AG04449 (cell line): ENCODE measurements at places on chromosomes 12 and 14.

- DNase-seq = no peak
Measured at GRCh38 chr14:84040101-84040500, 1489.8 kb upstream of the FLRT2 start.

GRCh38 chr12:46617167-46617566 is 208.6 kb downstream of the SLC38A4 start:
- peak; percentile 68 for DNase-seq

DNA sequence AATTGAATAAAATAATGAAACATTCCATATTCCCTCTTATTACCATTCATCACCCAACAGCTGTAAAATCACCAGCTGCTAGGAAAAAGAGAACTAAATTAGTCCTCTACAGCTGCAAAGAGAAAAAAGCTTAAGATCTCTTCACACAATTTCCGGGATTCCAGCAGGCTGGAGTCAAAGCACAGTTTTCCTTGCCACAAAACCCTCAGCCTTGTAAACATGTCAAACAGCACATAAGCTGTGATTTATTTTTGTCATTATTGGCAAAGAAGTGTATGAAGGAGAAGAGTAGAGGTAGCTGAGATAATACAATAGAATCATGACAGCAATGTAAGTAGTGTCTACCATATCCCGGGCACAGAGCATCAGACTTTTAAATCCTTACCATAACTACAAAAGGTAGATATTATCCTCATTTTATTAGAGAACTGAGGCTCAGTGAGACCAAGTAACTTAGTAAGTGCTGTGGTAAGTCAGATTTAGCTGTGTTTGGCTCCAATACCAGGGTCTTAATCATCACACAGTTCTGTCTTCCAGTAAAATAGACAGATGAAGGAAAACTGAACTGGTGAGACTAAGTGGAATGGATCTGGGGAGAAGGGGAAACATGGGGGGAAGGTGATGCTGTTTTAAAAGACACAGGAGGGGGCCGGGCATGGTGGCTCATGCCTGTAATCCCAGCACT is 57.3 kb downstream of the NTN4 start:
- peak; percentile 71 for DNase-seq

- DNase-seq = no peak
Measured at GRCh38 chr12:124363353-124363965, 68.6 kb downstream of the RFLNA start.

DNA sequence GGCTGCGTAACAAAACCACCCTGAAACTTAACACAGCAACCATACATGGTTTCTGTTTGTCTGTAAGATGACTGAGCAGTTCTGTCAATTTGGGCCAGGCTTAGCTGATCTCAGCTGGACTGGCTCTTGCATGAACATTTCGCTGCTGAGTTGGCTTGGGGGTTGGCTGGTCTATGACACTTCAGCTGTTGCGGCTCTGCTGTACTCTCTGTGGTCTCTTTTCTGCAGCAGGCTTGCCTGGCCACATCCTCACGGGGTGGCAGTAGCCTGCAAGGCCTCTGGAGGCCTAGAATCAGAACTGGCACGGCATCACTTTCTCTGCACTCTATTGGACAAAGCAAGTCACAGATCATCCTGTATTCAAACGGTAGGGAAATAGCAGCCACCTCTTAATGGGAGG is 216.2 kb downstream of the BCL11B start:
- no peak for DNase-seq

- no peak for DNase-seq
Measured at GRCh38 chr12:14774906-14775635, 28.2 kb downstream of the WBP11 start.

DNA sequence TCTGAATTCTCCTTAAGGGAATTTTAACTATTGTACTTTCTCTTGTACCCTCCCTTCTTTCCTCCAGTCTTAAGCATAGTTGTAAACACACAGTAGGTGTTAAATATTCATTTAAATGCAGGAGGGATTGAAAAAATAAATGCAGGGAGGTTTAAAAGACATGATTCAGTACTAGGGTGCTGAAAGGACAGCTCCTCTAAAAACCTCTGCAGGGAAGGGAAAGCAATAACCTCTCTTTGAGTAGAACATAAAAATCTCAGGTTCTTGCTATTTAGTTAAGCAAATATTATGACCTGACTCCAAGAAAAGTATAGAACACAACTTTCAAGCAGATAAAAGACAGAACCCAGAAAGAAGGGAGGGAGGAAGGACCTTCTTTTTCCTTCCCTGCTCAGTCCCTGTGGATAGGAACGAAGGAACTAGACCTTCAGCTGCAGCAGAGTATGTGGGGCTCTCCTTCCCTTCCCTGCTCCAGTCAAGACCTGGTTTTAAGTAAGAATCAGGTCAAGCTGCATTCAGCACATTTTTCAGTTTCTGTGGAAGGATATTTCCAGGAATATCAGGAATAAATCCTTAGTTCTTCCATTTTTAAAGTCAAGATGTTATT is 4.7 kb downstream of the MAP3K9 start:
- no peak for DNase-seq

GRCh38 chr12:59005193-59005955 is 85.1 kb upstream of the LRIG3 start:
- DNase-seq = no peak

GRCh38 chr12:32265951-32266350 is 133.4 kb upstream of the FGD4 start:
- DNase-seq = no peak

GRCh38 chr14:23385642-23386265 is 8.9 kb downstream of the CMTM5 start:
- DNase-seq = no peak
